ENCODE measurements at places on chromosomes 4 and X. TPM values are rescaled to one million over a fixed set of nuclear protein-coding genes. Genes with fewer than 3 reads are reported as not detected.

PCDH11X gene
- not detected for polyA plus RNA-seq

SUPT20HL1 gene
- polyA plus RNA-seq, result not detected

PRRG1 gene
- polyA plus RNA-seq, result 4.5 TPM

SHROOM2 gene
- polyA plus RNA-seq, result 0.38 TPM

SPANXD gene
- polyA plus RNA-seq, result not detected

AMOT gene
- polyA plus RNA-seq, result 0.61 TPM

GABRB1 gene
- 1.5 TPM for polyA plus RNA-seq

- DNase-seq, result no peak
Measured at GRCh38 chr4:16537926-16538325, 311.7 kb upstream of the TAPT1 start.

- peak; percentile 71 for DNase-seq
Measured at GRCh38 chr4:2009651-2010233, 968 bp upstream of the NELFA start.

DNA sequence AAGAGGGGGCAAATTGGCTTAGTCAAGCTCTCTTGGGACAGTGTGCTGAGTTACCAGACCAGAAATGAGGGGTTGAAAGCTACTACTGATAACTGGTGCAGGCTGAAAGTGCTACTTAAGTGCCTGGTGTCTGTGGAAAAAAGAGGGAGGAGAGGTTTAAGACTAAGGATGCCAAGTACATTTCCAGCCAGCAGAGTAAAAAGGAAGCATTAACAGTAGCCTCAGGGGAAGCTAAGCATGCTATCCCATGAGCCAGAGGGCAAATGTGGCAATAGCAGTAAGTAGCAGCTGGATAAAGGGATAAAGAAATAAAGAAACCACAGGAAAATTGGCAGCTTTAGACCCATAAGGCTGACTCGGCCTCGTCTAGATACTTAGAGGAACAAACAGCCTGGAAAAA, 196.3 kb upstream of the MAB21L2 start:
- DNase-seq, result peak; percentile 9

DNA sequence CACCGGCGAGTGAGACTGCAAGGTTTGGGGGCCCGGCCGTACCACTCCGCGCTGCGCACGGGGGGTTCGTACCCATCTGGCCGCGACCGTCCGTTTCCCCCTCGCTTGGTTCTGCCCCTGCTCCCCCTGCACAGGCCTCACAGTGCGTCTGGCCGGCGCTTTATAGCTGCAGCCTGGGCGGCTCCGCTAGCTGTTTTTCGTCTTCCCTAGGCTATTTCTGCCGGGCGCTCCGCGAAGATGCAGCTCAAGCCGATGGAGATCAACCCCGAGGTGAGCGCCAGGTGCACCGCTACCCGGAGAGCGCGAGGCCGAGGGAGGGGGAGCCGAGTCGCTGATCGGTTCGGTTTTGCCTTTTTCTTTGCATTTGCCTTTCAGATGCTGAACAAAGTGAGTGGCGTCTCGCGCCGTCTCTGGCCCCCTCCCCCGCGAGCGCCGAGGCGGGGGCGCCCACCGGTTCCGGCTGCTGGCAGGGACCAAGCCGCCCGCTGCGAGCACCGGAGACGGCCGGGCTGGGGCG, at the start of gene UCHL1:
UCHL1 (plus strand) TSS at position 189 of the 517 bp plus-strand sequence; CDS start at position 238, 49 bp downstream.
- peak; percentile 30 for DNase-seq

GRCh38 chr4:86326400-86326799, 33.5 kb downstream of the MAPK10 start:
- no peak for DNase-seq

DNA sequence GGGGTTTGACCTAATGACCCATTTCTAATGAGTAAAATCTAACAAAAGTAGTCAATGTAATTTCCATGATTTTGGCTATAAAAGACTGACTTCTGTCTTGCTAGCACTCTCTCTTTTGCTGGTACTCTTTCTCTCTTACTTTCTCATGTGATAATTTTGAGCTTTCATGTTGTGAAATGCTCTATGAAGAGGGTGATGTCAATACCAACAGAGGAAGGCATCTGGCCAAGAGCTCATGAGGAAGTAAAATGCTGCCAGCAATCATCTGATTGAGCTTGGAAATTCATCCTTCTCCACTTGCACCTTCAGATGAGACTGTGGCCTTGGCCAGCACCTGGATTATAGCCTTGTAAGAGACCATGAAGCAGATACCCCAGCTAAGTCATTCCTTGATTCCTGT, 347.7 kb downstream of the HS3ST1 start:
- no peak for DNase-seq

All from heart left ventricle (tissue), 16 donors.